ENCODE measurements at places on chromosomes 7 and 10. TPM values are rescaled to one million over a fixed set of nuclear protein-coding genes. Genes with fewer than 3 reads are reported as not detected.

Gene SPACDR
- total RNA-seq = 1.0 TPM

Gene ITPRIP
- total RNA-seq = 15.6 TPM

Gene ZNF479
- not detected for total RNA-seq

Gene MAT1A
- 0.11 TPM for total RNA-seq

Gene NUTM2B
- total RNA-seq = 1.8 TPM

Gene VWC2
- total RNA-seq = not detected

Gene NRCAM
- 35.0 TPM for total RNA-seq

Gene ACSL5
- not detected for total RNA-seq

Gene AKR1C4
- total RNA-seq = not detected

Gene STOX1
- total RNA-seq = 8.8 TPM

Gene TMEM225B
- total RNA-seq = 0.91 TPM

Gene GJD4
- total RNA-seq = not detected

Gene HACD1
- total RNA-seq = 14.6 TPM

Gene PNLIPRP2
- not detected for total RNA-seq

Gene ACTL6B
- total RNA-seq = 2.4 TPM

Gene TET1
- total RNA-seq = 30.0 TPM

Gene P4HA1
- total RNA-seq = 32.2 TPM

Gene HYAL4
- not detected for total RNA-seq

Gene RPEL1
- not detected for total RNA-seq

Gene CLRN3
- total RNA-seq = not detected

Gene MYL10
- total RNA-seq = not detected

Gene FGFBP3
- 420 TPM for total RNA-seq

Gene GPR26
- not detected for total RNA-seq

Gene CTAGE4
- 0.55 TPM for total RNA-seq

Gene PON1
- not detected for total RNA-seq

Gene GPR15LG
- not detected for total RNA-seq

Gene BTBD16
- not detected for total RNA-seq
